ENCODE measurements at places on chromosomes 11 and 22.
A peak's percentile ranks its signal among the peaks of the same experiment; 100 is the strongest.

DNA sequence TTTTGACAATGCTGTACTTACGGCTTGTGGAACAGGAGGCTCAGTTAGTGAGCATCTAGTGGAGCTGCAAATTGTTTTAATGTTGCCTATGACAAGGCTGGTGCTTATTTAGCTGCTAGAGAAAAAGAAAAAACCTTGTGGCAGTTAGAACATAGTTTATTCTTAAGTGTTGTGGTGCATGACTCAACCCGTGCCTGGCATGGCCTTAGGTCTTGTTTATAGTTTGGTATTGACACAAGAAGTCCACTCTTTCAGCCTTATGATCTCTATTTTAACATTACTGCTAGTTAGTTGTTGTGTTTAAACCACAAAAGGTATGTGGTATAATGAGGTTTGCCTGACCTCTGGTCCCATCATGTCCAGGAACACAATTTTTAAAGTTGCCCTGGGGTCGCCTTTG lies 744.6 kb downstream of the FAM181B start:
- DNase-seq = no peak

DNA sequence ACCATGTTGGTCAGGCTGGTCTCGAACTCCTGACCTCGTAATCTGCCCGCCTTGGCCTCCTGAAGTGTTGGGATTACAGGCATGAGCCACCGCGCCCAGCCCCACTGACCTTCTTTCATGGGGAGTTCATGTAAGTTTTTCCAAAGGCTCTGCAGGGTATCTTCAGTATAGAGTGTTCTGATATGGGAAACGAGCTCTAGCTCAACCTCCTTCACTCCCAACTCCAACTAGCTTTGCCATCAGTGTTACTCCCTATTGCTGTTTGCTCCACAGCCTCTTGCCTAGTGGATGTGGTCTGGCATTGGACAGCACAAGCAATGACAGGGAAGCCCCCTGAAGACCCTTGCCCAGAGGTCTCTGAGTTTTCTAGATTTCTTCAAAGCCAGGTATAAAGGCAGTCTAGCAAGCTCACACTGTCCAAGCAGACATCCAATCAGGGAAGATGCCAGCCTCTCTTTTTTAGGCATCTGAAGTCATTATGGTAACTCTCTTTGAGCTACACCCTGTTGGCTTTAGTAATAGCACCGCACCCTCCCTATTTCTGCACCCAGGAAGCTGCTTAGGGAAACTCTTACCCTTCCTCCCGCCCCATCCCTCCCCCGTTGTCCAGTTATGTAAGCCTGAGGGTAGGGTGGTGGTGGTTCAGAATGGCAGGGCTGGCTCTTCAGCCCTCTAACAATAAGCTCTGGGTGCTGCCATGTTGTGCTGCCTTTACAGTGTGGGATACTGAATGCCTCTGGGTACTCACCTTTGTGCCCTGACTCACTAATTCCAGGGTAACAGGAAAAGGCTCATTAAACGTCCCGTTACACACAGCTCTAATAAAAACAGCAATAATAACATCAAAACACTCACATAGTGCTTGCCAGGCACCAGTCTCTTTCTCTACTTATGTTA lies 41.4 kb upstream of the CLDN5 start:
- DNase-seq = no peak

GRCh38 chr11:10648871-10649270 lies 44.7 kb downstream of the IRAG1 start:
- DNase-seq = no peak

GRCh38 chr22:36536717-36537116 lies 7.8 kb upstream of the EIF3D start:
- no peak for DNase-seq

DNA sequence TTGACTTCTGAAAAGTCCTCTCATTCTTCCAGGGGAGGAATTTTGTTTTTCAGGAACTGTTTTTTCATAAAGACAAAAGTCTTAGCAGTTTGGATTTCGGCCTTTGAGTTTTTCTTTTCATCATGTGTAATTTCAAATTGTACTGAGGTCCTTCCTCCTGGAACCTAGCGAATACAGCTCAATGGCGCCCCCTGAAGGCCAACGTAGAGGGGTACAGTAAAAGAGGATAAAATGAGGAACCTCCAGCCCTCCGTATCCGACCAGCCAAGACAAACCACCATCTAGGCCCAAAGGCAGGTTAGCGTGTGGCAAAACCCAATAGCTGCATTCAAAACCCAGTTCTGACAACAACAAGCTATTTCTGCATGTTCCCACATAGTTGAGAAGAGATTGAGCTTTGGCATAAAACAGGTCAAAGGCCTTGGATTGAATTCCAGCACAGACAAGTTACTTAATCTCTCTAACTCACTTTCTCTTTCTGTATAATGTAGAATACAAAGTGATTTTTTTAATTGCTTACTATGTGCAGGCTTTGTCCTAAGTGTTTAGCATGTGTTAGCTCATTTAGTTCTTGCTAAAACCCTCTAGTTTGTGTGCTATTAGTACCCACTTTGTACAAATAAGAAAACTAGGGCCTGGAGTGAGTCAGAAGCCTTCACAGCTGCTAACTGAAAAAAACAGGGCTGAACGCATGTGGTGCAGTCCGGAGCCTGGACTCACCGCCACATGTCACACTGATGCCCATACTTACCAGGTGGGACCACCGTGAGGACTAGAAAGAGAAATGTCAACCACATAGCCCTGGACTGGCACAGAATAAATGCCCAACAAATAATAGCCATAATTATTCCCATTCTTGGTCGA lies 43.2 kb upstream of the ETS1 start:
- DNase-seq = peak; percentile 59

- DNase-seq = no peak
Observed at GRCh38 chr11:7612661-7613393, 60.5 kb downstream of the CYB5R2 start.

DNA sequence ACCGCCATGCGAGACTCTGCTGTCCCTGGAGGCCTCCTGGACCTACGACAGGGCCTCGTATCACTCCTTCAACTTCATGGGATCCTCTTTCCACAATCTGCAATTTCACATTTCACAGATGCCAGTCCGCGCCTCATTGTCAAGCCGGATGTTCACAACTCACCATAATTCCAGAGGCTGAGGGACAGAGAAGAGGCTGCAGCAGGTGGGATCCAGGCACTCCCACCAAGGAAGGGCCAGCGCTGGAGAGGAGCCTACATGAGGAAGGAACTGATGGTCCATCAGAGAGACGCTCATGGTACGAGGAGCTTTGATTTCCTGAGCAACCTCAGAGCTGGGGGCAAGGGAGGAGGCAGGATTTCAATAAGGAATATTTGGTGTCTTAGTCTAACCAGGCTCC lies 495.0 kb downstream of the BRD1 start:
- DNase-seq = no peak

DNA sequence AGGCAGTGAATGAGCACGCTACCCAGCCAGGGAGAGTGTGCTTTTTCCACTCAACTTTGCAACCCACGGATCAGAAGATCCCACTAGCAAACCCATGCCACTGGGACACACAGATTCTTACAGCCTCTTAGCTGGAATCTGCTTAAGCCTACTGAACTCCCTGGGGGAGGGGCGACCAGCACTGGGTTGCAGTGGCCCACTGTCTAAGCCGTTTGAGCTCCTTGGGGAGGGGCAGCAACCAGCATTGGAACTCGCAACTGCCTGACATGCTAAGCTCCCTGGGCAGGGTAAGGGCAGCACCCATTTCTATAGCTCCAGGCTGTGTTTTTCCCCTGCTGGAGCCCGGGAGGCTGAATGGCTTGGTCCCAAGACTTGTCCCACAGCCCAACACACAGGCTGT lies 99.6 kb downstream of the FAM168A start:
- no peak for DNase-seq

GRCh38 chr22:20602609-20603164 lies 95.3 kb downstream of the MED15 start:
- no peak for DNase-seq

GRCh38 chr11:914747-915501 lies 4.3 kb upstream of the CHID1 start:
- DNase-seq = no peak

DNA sequence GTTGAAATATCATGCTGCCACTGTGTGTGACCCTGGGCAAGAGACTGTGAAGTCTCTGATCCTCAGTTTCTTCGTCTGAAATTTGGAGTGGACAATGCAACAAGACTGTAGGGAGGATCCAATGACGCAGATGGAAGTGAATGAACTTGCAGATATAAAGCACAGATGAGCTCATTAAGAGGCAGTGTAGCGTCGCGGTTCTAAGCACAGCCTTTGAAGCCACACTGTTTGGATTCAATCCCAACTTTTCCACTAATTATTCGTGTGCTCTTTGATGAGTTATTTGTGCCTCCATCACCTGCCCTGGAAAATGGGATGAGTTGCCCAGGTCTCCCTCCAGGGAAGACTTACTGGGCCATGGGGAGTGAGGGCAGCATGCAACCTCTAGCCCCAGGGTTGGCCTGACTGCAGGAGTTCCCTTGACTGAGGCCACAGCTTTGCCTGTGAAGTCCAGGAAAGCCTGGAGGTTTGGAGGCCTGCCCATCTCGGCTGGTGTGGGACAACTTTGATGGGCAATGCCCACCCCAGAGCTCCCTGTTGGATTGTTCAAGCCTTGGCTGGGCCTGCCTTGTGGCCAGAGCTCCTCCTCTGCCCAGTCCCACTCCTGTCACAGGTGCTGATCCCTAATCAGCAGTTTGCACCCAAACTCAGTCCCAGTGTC lies 266.0 kb upstream of the B3GAT1 start:
- no peak for DNase-seq

DNA sequence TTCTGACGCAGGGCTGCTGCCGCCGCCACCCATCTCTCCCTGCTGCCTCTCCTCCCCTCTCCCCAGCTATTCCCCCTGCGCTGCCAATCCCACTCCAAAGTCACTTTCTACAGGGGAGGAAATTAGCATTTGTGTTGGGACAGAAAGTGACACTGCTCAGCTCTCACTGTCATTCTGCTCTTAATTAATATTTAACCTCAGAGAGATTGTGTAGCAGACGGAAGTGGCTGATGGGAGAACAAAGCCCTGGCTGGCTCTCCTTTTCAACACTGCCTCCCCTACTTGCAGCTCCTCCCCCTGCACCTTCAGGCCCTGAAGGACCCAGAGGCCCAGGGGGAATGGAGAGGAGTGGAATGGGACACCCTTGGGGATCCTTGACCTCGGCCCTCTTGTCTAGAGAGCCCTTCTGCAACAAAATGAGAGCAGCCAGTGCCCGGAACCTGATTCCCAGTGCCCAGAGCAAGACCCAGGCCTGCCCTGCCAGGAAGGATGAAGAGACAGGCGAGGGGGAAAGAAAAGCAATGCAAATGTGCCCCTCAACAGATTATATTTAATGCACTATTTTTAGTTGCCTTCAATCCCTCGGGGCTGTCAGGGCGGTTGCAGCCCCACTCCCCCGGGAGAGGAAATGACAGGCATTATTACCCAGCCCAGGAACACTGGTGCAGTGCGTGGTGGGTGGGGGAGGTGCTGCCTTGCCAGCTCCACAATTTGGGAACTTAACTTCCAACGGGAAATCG lies 14.6 kb upstream of the NRGN start:
- no peak for DNase-seq

DNA sequence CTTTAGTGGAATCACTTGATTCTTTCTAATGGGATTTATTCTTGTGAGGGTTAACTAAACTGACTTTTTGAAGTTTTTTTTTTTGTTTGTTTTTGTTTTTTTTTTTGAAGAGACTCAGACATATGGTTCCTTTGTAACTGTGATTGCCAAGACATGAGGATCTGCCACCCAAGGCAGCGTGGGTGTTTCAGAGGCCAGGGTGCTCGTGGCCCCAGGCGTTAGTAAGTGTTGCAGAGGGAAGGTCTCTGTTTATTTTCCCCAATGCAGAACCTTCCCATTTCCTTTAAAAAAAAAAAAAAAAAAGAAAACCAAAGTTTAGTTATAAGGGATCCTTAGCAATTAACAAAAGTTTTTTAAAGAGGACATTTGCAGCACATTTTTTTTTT lies 94.8 kb downstream of the CTTN start:
- DNase-seq = no peak

DNA sequence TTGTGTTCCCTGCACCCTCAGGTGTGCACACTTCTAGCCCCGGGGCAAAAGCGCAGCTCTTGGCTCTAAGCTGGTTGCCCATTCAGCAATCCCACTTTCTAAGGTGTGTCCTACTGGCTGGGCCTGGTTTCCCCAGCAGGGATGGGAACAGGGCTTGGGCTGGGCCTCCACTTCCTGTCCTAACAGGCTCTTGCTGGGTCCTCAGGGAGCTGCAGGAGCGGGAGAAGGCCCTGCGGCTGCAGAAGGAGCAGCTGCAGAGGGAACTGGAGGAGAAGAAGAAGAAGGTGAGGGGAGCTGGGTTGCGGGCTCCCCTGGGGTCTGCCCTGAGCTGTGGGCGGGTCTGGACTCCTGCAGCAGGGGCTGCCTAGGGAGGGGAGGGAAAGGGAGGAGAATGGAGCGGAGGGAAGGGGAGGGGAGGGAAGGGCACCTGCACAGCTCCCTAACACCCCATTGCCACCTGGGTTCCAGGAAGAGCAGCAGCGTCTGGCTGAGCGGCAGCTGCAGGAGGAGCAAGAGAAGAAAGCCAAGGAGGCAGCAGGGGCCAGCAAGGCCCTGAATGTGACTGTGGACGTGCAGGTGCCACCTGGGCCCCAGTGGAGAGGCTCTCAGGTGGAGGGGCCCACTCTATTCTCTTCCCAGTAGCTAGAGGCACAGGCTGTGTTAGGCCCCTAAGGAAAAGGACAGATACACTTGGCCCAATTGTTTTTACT lies 24.6 kb downstream of the INCENP start:
- DNase-seq = no peak

DNA sequence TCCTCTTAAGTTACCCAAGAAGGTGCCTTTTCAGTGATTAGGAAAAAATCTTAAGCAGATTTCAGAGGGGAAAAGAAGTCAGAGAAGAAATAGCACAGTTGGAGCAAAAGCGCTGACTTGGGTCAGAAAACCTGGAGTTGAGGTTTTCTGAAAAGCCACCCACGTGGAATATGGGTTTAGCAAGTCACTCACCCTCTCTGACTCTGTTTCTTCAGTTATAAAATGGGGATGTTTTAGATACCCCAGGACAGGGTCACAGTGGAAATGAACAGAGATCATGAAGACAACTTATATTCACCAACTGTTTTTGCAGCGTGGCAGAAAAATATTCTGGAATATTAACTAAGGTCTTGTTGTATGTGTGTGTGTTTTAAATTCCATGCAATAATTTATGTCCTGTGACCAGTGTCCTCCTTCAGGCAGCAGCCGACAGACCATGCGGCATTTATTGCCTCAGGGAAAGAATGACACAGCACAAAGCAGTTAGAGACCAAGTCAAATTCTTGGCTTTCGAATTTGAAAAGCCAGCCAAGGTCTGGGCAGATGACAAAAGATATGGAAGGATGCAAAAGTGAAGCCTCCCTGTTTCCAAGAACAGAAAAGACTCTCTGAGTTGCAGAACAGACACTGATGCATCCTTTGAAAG lies 119.9 kb downstream of the MIAT start:
- DNase-seq = peak; percentile 9

DNA sequence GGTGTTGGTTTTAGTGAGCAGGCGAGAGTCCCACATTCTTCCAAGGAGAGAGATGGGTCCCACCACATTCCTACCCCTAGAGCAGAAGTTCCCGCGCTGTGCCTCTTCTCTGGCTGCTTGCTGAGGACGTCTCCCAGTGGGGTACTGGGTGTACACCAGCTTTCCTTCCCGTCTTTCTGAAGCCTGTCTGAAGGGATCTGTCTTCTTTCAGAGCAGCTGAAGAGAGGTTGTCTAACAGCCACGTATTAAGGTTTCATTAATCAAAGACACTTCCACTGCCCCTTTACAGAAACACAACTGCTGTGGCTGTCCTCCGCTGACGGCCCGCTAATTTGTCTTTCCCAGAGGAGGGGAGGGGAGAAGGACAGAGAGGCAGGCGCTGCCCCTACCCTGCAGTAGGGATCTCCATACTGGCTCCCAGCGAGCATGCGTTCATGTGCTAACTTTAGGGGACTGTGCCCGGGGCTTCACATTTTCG lies 56.0 kb downstream of the ZBTB16 start:
- no peak for DNase-seq

GRCh38 chr22:44983878-44984482 lies 25.8 kb downstream of the PHF21B start:
- DNase-seq = no peak

All from HTR-8/SVneo (cell line).